ENCODE measurements at places on chromosomes 4 and X.

- DNase-seq = no peak
Observed at GRCh38 chrX:18638398-18638797, 33.5 kb downstream of the RS1 start.

DNA sequence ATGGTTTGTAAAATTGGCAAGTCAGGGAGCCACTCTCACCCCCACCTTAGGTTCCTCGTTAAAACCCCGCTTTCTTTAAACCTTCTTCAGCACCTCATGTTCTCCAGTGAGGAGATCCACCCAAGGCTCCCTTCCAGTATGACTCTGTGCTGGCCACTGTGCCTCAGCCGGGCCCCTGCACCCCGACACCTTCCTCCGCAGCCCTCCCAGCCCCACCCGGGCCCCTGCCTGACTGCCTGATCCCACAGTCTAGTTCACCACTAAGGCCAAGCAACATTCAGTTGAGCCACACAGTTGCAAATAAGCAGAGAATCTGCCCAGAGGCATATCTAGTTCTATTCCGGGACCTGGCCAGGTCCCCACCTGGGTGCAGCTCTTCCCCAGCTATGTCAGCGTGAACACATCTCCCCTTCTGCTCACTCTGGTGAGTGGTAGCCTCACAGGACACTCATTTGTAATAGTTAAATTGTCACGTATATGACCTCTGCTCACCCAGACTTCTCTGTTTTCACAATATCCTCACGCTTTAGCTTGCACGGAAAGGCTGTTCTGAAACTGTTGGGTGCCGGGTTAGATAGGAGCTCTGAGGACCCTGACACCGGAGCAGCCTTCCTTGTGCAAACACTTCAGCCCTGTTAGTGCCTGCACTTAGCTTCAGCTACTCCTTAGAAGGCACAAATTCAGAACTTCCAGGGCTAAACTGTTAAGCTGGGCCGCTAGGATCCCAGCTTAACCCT is 146.8 kb downstream of the DCTD start:
- no peak for DNase-seq

DNA sequence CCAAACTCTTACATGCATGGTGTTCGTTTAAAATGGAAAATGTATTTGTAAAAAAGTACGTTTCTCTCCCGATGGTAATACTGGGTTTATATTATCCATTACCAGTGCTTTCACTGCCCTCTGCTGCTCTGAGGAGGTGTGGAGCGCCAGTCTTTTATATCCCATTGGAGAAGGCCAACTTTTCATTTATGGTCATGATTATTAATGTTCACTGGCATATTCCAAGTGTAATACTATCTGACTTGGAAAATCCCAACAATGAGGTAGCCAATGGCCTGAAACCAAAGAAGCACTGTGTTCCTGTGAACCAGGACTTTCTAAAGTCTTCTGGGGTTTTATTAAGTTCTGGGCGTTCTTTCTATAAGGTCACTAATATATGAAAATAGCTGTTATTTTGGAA is 80.7 kb downstream of the SYNPO2 start:
- peak; percentile 44 for DNase-seq

DNA sequence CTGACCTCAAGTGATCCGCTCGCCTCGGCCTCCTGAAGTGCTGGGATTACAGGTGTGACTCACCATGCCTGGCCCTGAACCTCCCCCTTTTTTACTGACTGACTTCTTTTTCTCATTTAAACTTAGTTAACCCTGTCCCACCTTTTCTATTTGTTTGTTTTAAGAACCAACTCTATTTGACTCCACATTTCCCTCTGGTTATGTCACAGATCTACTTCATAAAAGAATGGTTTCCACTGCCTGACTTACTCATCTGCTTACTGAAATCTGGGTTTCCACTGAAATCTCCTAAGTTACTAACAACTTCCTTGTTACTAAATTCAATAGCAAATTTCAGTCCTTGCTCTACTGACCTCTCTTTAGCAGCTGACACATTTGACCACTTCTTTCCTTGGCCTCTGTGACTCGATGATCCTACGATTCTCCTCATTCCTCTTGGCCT is 28.0 kb upstream of the NSUN7 start:
- peak; percentile 97 for DNase-seq

DNA sequence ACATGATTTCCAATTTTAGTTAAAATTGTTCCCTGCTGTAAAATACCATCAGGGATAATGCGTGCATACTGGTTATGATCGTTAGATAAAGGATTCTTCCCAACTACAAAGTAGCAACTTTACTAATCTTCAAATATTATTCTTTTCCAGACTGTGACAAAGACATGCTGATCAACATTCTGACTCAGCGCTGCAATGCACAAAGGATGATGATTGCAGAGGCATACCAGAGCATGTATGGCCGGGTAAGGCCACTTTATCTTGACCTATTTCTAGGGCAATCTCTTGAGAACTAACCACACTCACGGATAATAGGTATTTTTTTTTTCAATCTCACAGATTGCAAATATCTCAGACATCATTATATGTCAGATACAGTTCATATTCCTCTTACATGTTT is 47.0 kb downstream of the ANXA10 start:
- no peak for DNase-seq

DNA sequence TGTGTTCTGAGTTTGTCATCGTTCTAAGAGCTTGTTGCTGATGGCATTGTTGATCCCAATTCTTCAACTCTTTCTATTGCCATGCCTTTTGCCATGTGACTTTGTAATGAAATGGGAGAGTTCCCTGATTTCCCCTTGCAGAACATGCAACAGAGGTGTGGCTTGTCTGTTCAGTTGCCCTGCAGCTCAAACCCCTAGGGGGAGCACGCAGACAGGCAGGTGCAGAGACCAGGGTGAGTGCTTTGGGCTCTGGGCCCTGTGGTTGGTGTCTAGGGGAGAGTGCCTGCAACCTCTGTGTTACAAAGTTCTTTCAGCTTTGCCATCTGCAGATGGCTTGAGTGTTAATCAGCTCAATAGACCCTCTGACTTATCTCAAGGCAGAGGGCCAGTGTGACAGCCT is 332.7 kb downstream of the MID1IP1 start:
- DNase-seq = peak; percentile 22

DNA sequence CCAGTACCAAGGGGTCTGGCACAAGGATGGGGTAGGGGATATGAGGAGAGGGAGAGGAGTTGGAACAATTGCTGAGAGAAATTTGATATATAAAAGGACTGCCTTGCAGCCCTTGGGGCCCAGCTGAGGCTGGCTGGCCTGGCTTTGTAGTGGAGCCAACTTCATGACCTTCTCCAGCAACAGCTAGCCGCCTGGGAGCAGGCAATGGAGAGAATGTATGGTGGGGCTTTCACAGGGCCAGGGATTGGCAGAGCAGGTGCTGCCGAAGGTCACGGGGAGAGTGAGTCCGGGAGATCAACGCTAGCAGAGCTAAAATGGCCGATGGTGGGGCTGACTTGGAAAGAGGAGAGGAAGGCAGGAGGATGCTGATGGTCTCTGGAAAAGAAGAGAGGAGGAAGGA is 120.4 kb upstream of the SMIM10 start:
- DNase-seq = no peak

DNA sequence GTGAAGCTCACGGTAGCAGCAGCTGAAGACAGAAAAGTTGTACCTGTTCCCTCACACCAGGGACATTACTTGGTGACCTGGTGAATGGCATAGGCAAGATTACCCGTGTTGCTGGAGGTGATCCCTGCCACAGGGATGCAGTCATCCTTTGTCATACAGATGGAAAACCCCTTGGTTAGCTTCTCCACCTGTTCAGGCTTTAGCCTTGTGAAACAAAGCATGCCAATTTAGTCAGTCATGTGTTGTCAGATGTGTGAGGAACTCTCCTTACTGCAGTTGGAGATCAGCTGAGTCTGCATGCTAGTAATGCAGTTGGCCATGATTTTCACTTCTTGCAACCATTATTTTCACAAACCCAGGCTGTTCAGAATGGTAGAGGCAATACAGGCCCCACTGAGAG is 41.0 kb downstream of the AMELX start:
- no peak for DNase-seq

DNA sequence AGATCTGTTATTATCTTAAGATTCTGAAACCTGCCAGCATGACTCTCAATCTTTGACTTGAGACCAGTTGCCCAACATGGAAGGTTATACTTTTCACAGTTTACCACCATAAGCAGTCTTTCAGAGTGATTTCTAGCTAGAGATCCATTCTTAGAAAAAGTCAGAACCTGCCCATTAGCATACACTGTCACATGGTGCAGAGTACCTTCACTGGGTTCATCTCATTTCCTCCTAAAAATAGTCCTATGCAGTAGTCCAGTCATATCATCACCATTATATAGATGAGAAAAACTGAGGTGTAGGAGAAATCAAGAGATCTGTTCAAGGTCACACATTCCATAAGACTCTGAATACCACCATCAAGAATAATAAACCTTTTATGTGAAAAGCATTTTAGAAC is 153.6 kb downstream of the AR start:
- no peak for DNase-seq

DNA sequence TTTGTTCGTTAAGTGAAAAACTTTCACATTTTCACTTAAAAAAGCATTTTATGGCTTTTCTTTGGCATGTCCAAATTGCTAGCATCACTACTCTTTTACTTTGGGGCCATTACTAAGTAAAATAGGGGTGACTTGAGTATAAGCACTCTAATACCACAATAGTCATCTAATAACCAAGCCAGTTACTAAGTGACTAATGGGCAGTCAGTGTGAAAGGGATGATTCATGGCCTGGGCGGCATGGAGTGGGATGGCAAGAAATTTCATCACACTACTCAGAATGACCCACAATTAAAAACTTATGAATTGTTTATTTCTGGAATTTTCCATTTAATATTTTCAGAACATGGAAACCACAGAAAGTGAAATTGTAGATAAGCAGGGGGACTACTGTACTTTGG is 60.9 kb downstream of the BMP15 start:
- DNase-seq = peak; percentile 56

- no peak for DNase-seq
Observed at GRCh38 chr4:100649417-100649816, 131.6 kb upstream of the EMCN start.

GRCh38 chrX:24282381-24283126 is 31.3 kb downstream of the SUPT20HL2 start:
- peak; percentile 18 for DNase-seq

Data from suppressor macrophage treated with lipopolysaccharide for 1 hour (primary cell).